ENCODE measurements at places on chromosomes 2 and 18.
A peak's percentile ranks its signal among the peaks of the same experiment; 100 is the strongest.

DNA sequence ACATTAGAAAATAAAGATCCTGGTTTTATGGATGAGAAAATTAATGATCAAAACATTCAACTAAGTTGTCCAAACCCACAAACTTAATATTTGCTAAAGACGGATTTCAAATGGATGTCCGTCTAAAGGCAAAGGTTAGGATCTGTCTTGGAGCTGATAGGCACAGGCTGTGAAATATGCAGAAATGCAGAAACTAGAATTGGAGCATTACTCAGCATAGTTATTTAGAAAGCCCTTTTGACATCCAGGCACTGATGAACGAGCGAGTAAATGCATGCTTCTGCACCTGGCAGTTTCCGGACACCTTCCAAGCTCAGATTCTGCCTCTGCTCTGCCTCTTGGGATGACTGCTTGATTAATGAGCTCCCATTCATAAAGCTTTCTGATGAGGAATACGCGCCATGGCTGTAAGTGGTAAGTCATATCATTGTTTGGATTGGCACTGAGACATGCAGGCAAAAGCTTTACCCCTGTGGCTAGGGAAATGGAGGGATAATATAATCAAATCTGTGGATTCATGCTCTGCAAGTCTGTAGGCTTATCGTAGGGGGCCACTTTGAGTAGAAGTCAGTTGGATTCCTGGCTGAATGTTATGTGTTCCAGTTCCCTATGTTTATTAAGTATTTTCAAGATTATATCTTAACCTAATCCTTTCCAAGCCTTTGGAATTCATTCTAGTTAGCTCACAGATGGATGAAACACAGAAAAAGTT lies 2176.3 kb upstream of the CELF4 start:
- DNase-seq: peak; percentile 19

DNA sequence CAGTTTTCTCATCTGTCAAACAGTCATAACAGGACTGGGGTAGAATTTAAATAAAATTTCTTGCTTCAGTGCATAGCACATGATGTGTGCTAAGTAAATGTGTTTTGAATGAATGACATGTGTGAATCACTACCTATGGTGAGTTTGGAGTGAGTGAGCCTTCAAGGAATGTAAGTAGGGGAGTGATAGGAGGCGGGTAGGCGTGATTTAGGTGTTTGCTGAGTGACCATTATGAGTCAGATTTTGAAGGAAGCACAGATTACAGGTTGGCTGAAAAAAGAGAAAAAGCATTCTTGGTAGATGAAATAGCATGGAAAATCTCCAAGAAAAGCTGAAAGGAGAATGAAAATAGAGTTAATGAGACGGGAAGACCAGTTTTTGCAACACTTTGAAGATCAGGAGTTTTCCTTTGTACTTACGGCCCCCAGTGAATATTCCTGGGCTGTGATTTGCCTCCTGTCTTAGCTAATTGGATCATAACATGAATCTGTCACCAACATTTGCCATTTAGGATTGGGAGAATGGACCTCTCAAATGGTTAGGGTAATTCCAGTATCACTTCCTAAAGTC lies 136.9 kb upstream of the GATA6 start:
- DNase-seq: no peak

DNA sequence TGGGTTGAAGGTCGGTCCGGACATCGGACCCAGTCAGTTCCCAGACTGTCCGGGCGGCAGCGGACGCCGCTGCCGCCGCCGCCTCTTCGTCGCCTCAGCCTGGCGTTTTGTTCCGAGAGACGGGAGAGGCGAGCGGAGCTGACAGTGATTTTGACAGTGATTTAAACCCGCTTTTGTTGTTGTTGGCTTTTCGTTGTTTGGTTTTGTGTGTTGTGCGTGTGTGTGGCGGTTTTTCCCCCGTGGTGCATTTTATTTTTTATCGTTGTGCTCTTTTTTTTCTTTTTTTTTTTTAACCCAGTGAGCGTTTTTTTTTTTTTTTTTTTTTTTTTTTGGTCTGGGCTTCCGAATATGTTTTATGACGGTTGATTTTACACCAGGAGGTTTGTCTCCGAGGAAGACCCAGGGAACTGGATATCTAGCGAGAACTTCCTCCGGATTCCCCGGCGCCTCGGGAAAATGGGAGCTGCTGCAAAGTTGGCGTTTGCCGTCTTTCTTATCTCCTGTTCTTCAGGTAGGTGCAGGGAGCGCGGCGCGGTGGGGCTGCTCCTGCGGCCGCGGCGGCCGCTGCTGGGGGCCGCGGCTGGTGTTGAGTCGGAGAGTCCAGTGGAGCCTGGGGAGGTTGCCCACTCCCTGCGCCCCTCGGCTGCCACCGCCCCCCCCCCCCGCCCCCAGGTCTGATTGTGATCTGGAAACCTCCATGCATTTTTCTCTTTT lies at the start of gene ACVR2A:
TSS of gene ACVR2A (plus strand) at position 333 of the 714 bp plus-strand sequence. CDS start at position 457, 124 bp downstream.
- no peak for DNase-seq

DNA sequence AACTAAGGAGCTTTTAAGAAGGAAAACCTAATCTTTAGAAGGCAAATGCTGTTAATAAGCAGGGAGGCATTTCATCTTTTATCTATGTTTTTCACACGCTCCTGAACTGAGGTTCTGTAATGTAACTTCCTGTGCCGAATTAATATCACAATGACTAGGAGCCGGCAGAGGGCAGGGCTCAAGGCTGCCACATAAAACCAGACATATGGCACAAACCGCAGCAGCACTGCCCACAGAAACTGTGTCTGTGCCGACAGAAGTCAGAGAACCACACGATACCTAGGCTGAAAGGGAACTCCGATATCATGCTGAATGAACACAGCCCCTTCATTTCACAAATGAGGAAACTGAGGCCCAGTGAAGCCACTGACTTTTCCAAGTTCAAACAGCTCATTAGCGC lies 112.1 kb downstream of the EIPR1 start:
- DNase-seq: no peak

DNA sequence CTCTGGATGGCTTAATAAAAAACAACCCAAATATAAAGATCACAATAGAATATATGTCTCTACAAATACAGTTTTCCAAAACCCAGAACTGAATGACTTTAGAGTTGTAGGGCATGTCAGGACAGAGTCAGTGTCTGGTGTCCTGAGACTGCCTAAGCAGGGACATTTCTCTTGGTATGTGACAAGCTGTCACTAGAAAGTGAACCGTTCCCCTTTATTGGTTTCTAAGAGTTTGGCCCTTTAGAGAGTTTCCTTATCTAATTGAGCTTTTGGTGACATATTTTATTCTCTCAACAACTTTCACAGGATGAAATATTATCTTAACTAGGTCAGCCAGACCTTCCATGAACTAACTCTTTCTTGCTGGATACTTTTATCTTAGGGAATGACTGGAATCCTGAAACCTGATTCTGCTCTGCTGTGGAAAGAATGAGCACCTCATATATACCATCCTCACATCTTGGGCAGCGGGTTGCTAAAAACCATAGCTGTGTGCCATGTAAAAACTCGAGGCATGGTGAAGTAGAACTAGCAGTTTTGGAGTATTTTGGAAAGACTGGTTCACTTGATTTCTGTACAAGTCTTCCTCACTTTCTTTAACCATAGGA lies 54.8 kb downstream of the CAVIN2 start:
- no peak for DNase-seq

DNA sequence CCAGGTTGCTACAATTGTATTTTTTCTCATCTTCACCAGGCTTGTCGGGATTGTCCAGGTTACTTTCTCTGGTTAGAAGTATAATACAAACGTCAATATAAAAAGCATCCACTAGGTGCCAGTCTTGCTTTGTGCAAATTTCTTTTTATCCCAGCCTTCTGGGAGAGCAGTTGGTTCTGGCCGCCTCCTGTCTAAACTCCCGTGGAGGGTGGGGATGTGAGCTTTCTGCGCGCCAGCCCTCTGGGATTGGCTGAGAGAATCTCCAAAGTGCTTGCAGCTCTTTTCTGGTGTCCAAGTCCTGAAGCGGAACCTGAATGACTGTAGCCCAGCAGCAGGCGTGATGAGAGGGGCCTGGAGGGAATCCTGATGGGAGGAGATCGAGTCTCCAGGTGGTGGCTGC lies 22.4 kb upstream of the TOGARAM2 start:
- peak; percentile 38 for DNase-seq

Measured in NCI-H187 (cell line).